Esophagus mucosa (tissue), 1 donor: ENCODE measurements at places on chromosomes 7 and 10. TPM values are rescaled to one million over a fixed set of nuclear protein-coding genes. Genes with fewer than 3 reads are reported as not detected.

HOXA2 gene
- total RNA-seq = 1.1 TPM

- ATAC-seq = no peak
Observed at GRCh38 chr7:44247868-44248651, 47.3 kb downstream of the YKT6 start.

C10orf62 gene
- total RNA-seq = 0.16 TPM

- ATAC-seq = peak; percentile 86
Observed at GRCh38 chr7:73978661-73979563, 49.1 kb upstream of the ELN start.

GRCh38 chr7:155998328-155998691 is 186.0 kb upstream of the SHH start:
- no peak for ATAC-seq

- ATAC-seq = no peak
Observed at GRCh38 chr7:131425992-131426391, 98.3 kb downstream of the MKLN1 start.

DNA sequence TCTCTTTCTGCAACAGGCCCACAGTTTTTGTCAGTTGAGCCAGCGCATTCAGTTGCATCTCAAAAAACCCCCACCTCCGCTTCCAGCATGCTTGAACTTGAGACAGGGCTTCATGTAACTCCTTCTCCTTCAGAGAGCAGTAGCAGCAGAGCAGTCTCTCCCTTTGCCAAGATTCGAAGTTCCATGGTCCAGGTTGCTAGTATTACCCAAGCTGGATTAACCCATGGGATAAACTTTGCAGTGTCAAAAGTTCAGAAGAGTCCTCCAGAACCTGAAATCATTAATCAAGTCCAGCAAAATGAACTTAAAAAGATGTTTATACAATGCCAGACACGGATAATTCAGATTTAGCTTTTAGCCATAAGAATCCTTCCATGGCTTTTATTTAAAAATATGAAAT is 45.2 kb downstream of the MCMBP start:
- no peak for ATAC-seq

GRCh38 chr10:62045765-62046521 is 144.4 kb downstream of the ARID5B start:
- no peak for ATAC-seq

DNA sequence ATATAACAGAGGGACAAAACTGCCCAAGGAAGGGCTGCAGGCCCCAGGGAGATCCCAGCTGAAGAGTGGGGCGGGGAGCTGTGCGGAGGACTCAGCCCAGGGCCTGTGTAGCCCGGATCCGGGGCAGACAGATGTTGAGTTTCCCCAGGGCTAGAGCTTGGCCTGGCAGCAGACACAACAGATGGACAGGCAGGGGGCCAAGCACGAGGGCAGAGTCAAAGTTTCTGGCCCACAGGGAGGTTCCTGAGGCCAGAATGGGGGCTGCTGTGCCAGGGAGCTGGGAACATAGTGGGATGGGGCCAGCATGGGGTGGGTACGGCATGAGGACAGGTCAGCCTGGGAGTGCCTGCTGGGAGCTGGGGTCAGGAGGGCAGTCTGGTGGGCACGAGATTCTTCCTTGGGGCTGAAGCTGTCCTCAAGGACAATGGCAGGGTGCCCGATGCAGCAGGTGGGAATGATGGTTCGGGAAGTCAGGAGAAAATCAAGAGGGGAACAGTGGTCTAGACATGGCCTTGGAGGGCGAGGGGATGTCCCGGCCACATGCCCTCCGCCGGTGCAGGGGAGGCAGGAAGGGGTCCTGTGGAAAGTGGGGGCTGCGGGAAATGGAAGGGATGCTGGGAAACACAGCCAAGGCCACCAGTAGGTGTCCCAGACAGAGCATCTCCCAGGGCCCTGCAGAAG is 519.1 kb upstream of the FOXK1 start:
- no peak for ATAC-seq

- ATAC-seq = no peak
Observed at GRCh38 chr7:157097569-157097968, 41.2 kb upstream of the UBE3C start.

EPO gene
- total RNA-seq = not detected

VWDE gene
- 0.36 TPM for total RNA-seq

- no peak for ATAC-seq
Observed at GRCh38 chr10:77669892-77670291, 32.3 kb upstream of the KCNMA1 start.

DNA sequence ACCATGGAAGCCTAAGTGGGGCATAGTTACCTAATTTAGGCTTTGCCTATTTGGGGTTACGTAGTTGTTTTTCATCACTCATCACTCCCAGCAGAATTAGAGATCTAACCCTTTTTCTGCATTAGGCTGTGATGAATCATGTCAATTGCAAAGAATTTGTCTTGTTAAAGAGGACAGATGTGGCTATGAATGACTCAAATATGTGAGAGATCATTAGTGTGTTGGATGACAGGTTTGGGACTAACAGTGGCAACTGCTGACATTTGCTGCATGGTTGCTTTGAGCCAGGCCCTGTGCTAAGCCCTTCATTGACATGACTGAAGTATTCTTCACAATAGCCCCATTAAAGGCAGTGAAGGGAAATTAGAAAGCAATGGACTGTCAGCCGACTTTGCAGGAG is 83.4 kb upstream of the BMPER start:
- peak; percentile 84 for ATAC-seq

TAS2R4 gene
- 0.56 TPM for total RNA-seq

IGF2BP3 gene
- 3.9 TPM for total RNA-seq

PLXNA4 gene
- 1.1 TPM for total RNA-seq

MALSU1 gene
- 36.7 TPM for total RNA-seq

- peak; percentile 65 for ATAC-seq
Observed at GRCh38 chr7:134472572-134473244, 13.8 kb upstream of the AKR1B1 start.

GRCh38 chr10:3195726-3196125 is 23.1 kb upstream of the PITRM1 start:
- no peak for ATAC-seq

- ATAC-seq = no peak
Observed at GRCh38 chr7:157634401-157635147, 297.8 kb downstream of the DNAJB6 start.

UCN3 gene
- not detected for total RNA-seq

TUBAL3 gene
- total RNA-seq = 0.12 TPM

LOXL4 gene
- 1.1 TPM for total RNA-seq

RSPH10B gene
- not detected for total RNA-seq

SH3PXD2A gene
- total RNA-seq = 34.0 TPM

ADCYAP1R1 gene
- total RNA-seq = 0.12 TPM

GRCh38 chr7:14487701-14488395 is 414.7 kb downstream of the DGKB start:
- ATAC-seq = no peak

- no peak for ATAC-seq
Observed at GRCh38 chr7:130940907-130941306, 206.9 kb upstream of the KLF14 start.
